ENCODE measurements at places on chromosomes 13 and 19.
A peak's percentile ranks its signal among the peaks of the same experiment; 100 is the strongest.

GRCh38 chr13:109209526-109209925, 576.9 kb downstream of the IRS2 start:
- H3K27ac ChIP-seq = no peak overlapping the region
- H3K27me3 ChIP-seq = no peaks in the 10 kb centered on the region
- no peak overlapping the region for H3K4me3 ChIP-seq
- H3K4me1 ChIP-seq = no peaks in the 10 kb centered on the region
- H3K36me3 ChIP-seq = no peaks in the 10 kb centered on the region

GRCh38 chr19:38799104-38799503, 10.1 kb downstream of the LGALS7B start:
- no peak overlapping the region for H3K27ac ChIP-seq
- peaks cover 4% of the 10 kb centered on the region for H3K27me3 ChIP-seq
- H3K36me3 ChIP-seq = no peaks in the 10 kb centered on the region
- DNase-seq = no peak
- no peak overlapping the region for H3K4me3 ChIP-seq

- H3K4me3 ChIP-seq = peak overlapping the region; percentile 38
- peaks cover 26% of the 10 kb centered on the region for H3K4me1 ChIP-seq
- H3K36me3 ChIP-seq = peaks cover 2% of the 10 kb centered on the region
These were observed 6.6 kb downstream of the PEPD start for GRCh38 chr19:33514885-33515551.

- DNase-seq = no peak
- H3K36me3 ChIP-seq = peaks cover under 1% of the 10 kb centered on the region
- peaks cover 17% of the 10 kb centered on the region for H3K4me1 ChIP-seq
- peak overlapping the region; percentile 48 for H3K27ac ChIP-seq
- peak overlapping the region; percentile 37 for H3K4me3 ChIP-seq
- no peaks in the 10 kb centered on the region for H3K27me3 ChIP-seq
These were observed 20.2 kb downstream of the CHAMP1 start for GRCh38 chr13:114334305-114335053.

GRCh38 chr13:30552567-30552966, 65.2 kb upstream of the USPL1 start:
- H3K27me3 ChIP-seq = peaks cover 4% of the 10 kb centered on the region
- no peak overlapping the region for H3K4me3 ChIP-seq
- H3K4me1 ChIP-seq = no peaks in the 10 kb centered on the region
- no peaks in the 10 kb centered on the region for H3K36me3 ChIP-seq
- DNase-seq = no peak

DNA sequence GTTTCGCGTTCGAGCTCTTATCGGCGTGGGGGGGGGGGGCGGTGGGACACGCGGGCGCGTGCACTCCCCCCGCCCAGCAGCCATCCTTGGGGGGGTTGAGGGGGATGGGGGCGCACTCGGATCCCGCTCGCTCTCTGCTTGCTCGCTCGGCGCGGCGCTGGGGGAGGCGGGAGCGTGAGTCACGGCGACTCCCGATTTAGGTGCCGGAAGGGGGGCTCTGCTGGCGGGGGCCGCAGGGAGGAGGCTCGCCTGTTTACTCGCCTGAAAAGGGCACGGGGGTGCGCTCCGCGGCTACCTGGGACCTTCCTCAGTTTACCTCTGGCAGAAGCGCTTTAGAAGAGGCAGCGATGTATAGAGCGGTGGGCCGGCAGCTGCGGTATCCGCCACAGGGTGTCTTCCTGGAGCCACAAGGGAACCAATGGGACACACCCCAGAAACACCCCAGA, 1.1 kb upstream of the PDE4A start:
- no peak for DNase-seq
- peaks cover 55% of the 10 kb centered on the region for H3K27me3 ChIP-seq
- peaks cover 4% of the 10 kb centered on the region for H3K36me3 ChIP-seq
- peaks cover 74% of the 10 kb centered on the region for H3K4me1 ChIP-seq
